ENCODE measurements at places on chromosomes 6 and 20. TPM values are rescaled to one million over a fixed set of nuclear protein-coding genes. Genes with fewer than 3 reads are reported as not detected.

PTGIS gene
- total RNA-seq = 2.9 TPM

ATP9A gene
- total RNA-seq = 29.3 TPM

OR2W1 gene
- not detected for total RNA-seq

GJA1 gene
- 116 TPM for total RNA-seq

TCF15 gene
- not detected for total RNA-seq
